Left ventricle myocardium inferior (tissue), 1 donor: ENCODE measurements at places on chromosomes 16 and 17. TPM values are rescaled to one million over a fixed set of nuclear protein-coding genes. Genes with fewer than 3 reads are reported as not detected.

The AKAP10 gene
- 12.9 TPM for total RNA-seq

GRCh38 chr17:28812748-28813377 is 29.7 kb downstream of the FAM222B start:
- DNase-seq = no peak

The MYH8 gene
- not detected for total RNA-seq

DNA sequence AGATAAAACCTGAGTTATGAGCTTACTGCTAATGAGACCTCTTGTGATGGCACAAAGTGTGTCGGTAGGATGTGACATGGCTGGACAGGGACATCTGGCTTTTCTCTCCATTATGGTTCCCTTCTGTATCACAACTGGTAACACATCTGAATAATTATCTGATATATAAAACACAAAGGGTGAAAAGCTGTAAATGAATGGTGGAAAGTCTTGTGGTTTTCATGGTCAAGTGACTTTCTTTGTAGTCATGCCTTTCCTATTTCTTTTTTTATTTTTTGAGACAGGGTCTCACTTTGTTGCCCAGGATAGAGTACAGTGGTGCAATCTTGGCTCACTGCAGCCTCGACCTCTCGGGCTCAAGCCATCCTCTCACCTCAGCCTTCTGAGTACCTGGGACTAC is 35.3 kb upstream of the ZFHX3 start:
- DNase-seq = no peak
